ENCODE measurements at places on chromosomes 3 and 15.

- DNase-seq, result no peak
These were observed 207.1 kb downstream of the MEIS2 start for GRCh38 chr15:36893276-36893675.

DNA sequence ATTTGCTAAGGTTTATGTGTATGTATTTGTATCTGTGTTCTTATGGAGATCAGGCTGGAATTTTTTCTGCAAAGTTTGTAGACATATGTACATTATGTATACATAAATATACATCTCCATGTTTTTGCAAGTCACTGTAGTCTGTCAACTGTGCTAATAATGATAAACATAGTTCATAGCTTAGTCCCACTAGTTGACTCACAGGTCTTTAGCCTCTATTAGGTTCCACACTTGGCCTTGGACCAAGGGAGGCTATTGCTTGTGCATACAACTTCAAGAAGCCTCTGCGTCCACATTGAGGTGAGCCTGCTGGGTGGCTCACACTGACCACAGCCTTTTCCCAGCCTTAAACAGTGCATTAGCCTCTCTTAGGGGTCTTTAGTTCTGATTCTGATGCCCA lies 243.8 kb upstream of the PEX5L start:
- peak; percentile 48 for DNase-seq

GRCh38 chr3:195790901-195791300 lies 20.8 kb downstream of the MUC4 start:
- no peak for DNase-seq

DNA sequence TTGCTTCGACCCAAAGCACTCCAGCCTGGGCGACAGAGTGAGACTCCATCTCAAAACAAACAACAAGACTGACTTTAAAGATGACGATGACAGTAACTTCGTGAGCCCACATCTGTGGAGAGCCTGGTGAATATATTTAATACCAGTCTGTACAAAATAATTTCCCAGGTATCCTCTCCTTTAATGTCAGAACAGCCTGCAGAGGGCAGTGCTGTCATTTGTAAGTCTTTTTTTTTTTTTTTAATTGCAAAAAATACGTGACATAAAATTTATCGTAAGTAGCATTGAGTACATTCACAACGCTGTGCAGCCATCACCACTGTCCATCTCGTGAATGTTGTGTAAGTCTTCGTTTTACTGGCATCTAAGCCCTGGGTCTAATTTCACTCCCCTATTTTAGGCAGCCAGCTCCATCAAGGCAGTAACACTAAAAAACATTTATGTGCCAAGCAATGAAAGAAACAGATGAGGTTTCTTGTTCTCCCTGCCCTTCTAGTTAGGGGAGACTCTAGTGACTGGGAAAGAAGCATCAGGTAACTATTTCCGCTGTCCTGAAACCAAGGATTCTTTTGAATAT lies 1.4 kb downstream of the HTD2 start:
- DNase-seq, result peak; percentile 56

GRCh38 chr3:21170964-21171363 lies 580.0 kb downstream of the ZNF385D start:
- no peak for DNase-seq

- DNase-seq, result no peak
These were observed 141.1 kb downstream of the SCAPER start for GRCh38 chr15:76764004-76764403.
